ENCODE measurements at places on chromosomes 2 and 18.

GRCh38 chr2:79887747-79888374 lies 375.0 kb downstream of the CTNNA2 start:
- DNase-seq = no peak

GRCh38 chr2:120868366-120868765 lies 132.7 kb downstream of the GLI2 start:
- DNase-seq = no peak

- peak; percentile 25 for DNase-seq
Observed at GRCh38 chr2:24491542-24492420, 727 bp downstream of the NCOA1 start.

DNA sequence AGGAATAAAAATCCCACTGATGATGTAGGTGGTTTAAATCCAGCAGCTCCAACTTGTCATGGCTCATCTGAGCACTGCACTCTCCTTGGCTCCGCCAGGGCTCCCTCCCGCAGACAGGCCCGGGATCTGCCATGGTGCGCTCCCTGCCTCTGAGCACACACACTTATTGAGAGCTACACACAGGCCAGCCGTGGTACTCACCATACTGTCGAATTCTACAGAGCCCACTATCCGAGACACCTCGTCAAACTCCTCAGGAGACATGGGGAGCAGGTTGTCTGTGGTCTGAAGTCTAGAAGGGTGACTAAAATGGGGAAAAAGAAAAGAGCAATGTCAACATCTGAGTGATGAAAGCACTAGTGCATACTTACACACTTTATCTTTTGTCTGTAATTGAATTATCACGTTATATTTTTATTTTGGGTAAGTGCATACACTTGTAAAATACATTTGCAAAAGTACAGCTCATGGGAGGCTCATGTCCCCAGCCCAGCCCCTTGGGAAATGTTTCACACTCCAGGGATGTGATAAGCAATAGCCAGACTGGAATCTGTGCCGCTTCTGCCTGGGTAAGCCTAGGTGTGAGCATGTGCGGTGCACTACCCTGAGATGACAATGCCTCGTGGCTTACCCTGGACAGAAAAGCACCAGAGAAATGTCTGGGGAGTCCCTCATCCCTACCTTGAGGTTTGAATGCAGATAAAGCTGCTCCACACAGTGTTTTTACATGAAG lies 39.2 kb downstream of the STAT1 start:
- DNase-seq = no peak

GRCh38 chr2:148594216-148594615 lies 50.3 kb upstream of the EPC2 start:
- no peak for DNase-seq

DNA sequence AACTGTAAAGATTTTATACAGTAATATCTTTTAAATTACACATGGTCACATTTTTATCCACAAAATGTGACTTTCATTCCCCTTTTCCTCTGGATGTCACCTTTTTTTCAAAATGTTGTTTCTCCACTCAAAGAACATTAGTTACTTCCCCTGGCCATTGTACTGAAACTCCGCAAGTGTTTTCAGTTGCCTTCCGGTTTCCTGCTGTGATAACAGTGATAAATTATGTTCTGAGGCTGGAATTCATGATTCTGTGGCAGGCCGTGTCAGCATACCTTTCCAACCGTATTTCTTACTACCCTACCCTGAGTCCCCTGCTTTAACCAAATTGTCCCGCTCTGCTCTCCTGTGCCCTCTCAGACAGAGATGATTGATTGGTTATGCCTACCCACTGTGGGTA lies 53.5 kb downstream of the MGAT5 start:
- DNase-seq = no peak

- DNase-seq = peak; percentile 7
Observed at GRCh38 chr2:108565778-108566375, 31.6 kb downstream of the LIMS1 start.

DNA sequence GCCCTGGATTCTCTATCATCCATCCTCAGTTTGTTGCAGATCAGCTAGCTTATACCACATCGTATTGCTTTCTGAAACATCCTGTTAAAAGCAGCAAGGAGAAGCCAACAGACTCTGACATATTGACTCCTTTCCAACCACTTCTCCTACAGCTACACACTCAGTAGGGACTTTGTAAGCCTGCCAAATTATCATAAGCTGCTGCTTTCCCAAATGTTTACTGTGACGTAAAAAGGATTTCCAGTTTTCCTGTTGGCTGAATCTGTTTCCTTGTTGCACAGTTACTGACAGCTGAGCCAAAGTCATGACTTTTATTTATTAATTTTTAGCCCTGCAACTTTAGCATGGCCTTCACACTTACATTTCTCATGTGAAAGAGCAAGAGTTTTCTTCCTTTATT lies 294.3 kb downstream of the KCNJ3 start:
- no peak for DNase-seq

- DNase-seq = no peak
Observed at GRCh38 chr2:171522788-171523087, 464 bp downstream of the CYBRD1 start.

DNA sequence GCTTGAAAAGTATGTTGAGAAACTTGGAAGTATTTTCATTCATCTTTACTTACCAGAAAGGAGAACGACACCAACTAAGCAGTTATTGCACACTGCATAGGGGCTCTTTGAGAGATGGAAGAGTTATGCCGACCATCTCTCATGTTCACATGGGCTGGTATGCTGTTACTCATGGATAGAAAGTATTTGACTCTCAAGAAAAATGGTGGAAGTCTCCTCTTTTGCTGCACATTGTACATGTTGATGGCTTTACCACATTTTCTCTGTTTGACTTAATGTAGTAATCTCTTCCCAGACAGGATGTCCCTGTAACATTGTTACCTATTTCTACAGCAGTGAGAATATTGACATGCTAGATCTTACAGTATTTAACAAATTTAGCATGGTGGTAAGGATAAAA lies 23.2 kb downstream of the CAB39 start:
- DNase-seq = no peak

DNA sequence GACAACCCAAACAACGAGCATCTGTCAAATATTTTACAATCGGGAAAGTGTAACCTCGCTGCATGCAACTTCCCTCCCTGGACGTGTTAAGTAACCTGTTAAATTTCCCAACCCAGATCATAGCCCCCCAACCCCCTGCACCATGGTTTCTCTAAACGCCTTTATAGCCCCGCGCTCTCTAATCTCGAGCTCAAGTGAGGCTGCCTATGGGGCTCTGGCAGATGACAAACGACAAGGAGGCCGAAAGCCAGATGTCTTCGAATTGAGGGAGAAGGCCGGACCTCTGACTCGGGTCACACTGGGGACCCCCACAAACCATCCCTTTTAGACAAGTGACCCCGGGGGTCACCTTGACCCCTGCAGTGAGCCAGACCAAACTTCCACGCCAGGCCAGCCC lies 526 bp downstream of the COX7A2L start:
- no peak for DNase-seq

- DNase-seq = no peak
Observed at GRCh38 chr2:120148669-120149068, 74.5 kb downstream of the TMEM185B start.

- DNase-seq = no peak
Observed at GRCh38 chr2:186925514-186925913, 76.5 kb upstream of the ZSWIM2 start.

DNA sequence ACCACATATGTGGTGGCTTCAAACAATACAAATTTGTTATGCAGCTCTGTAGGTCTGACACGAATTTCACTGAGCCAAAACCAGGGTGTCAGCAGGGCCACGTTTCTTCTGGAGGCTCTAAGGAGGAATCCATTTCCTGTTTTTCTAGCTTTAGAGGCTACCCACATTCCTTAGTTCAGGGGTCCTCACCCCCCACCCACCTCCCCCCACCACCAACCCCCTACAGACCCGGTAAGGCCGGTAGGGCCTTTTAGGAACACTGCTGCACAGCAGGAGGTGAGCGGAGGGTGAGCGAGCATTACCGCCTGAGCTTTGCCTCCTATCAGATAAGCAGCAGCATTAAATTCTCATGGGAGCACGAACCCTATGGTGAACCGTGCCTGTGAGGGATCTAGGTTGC lies 10.6 kb upstream of the SLC39A10 start:
- DNase-seq = no peak

DNA sequence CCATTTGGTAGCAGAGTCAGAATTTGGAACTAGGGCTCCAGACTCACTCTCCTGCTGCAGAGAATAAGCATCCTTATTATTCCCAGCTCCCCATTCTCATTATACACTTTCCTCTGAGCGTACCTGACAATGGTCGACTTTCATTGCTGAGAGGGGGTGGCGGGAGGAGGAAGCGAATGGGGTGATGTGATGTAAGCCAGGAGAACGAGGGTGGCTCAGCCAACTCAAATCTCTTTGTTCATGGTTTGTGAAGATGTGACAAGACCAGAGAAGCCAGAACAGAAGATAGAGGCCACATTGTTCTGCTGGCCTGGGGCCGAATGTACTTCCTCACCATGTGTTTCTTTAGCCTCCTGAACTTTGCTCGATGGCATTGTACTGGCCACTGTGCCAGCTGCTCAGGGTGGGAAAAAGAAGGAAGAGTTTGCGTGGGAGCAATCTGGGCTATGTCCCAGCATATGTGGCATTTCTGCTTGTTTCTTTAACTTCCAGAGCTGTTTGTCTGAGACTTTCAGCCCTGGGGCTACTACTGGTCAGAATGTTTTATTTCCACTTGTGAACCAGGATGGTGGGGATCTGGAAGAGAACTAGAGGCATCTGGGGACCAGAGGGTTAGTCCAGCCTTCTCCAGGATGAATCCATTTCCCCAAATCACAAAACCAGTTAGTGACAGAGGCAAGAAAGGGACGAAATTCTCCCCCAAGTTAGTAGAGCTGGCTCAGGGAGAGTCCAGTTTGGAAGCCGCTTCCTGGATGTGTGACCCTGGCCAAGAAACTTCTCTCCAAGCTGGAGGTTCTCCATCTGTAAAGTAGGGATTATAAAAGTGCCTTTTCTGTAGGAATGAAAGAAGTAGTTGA lies 62.6 kb downstream of the MOGAT1 start:
- no peak for DNase-seq

- DNase-seq = no peak
Observed at GRCh38 chr2:236871500-236872001, 214.1 kb upstream of the COPS8 start.

GRCh38 chr2:58197894-58198293 lies 43.2 kb downstream of the FANCL start:
- no peak for DNase-seq

DNA sequence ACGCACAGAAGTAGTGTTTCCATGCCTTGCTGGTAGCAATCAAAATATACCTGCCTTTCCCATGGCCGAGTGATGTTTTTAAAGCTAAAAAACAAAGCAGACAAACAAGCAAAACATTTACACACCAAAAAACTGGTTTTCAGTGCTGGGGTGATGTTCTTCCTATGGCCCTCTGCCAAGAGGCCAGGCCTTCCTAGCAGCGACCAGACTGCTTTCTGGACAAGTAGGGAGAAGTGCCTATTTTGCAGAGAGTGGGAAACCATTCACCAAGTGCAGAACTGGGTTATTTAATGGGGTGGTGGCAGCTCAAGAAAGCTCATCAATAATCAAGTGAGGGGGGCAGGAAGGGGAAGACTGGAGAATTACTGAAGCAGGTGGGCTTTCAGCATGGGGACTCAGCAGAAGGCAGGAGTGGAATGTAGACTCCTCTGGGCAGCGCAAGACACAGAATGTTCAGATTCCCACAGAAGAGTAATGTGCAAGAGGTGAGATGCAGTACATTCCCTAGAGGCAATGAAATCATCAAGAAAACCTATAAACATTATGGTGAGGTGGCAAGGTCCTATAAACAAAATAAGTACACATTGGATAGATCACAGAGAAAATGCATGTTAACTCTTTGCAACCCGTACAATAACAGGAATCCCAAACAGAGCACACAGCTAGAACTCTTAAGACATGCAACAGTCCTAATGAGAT lies 44.0 kb downstream of the CPO start:
- DNase-seq = no peak

- DNase-seq = no peak
Observed at GRCh38 chr2:9315280-9315847, 108.0 kb downstream of the ITGB1BP1 start.

DNA sequence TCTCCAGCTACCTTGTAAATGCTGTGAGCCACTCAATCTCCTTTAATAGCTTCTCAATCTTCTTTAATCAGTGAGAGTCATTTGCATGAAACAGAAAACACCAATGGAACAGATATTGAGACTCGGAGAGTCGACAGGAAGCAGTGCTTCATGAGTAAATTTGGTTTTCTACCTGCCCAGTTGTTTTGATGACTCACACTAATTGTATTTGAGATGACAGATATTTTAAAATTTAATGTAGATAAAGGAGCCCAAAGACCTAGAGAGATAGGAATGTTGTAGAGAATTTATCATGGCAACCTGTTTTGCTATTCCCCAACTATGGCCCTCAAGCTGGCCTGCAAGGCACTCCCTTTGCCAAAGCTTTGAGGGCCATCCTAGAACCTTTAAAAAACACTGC lies 119.1 kb downstream of the CDC42EP3 start:
- DNase-seq = no peak

GRCh38 chr2:216171011-216171410 lies 61.9 kb downstream of the XRCC5 start:
- DNase-seq = no peak

DNA sequence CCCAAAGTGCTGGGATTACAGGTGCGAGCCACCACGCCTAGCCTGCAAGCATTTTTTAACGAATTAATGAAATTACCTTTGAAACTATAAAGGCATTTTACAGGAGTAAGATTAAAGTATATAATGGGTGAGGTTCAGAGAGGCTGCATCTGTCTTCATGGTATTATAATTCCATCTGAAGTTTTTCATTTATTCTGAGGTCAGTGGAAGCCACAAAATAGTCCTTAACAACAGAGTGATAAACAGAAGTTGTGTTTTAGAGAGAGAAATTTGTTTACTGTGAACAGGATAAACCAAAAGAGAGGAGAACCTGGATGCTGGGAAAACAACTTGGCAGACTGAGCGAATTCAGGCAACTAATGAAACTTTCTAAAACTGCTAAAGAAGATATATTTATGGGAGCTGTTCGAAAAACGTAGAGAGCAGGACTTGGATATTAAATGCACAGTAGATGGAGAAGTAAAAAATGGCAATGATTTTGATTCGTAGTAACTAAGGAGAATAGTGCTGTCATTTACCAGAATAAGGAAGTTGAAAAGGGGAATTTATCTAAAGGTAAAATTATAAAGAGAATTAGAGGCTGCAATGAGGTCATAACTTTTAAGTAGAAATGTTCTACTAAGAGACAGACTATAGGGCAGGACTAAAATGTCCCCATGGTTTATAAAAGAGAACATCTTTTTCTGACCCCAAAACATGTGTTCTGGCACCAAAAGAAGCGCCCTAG lies 37.9 kb upstream of the ITGA4 start:
- DNase-seq = no peak

GRCh38 chr2:10773821-10774341 lies 38.7 kb downstream of the PDIA6 start:
- no peak for DNase-seq

DNA sequence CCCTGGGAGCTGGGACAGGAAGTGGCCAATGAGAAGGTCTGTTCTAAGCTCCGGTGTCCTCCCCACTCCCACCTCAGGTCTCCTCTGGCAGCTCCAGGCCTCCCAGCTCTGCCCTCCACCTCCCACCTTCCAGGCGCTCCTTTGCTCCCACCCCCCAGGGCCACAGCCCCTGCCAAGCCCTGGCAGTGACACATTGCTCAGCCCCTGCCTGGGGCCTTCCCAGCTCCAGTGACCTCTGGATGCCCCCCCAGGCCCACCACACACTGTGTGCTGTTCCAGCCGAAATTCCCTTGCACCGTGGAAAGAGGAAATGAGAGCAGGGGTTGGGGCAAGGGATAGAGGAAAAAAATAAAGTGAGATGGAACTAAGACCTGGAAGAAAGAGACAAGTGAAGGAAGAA lies 289.6 kb downstream of the CYP26B1 start:
- no peak for DNase-seq

GRCh38 chr2:11564816-11565567 lies 31.1 kb downstream of the GREB1 start:
- no peak for DNase-seq

- no peak for DNase-seq
Observed at GRCh38 chr18:78199611-78200010, 780.0 kb upstream of the SALL3 start.
